Kidney tubule cell (primary cell): ENCODE measurements at places on chromosomes 4 and X.

GRCh38 chrX:10754445-10754844 is 134.1 kb upstream of the MID1 start:
- no peak for DNase-seq

GRCh38 chrX:1932231-1932630 is 317.4 kb downstream of the ASMT start:
- DNase-seq: no peak

DNA sequence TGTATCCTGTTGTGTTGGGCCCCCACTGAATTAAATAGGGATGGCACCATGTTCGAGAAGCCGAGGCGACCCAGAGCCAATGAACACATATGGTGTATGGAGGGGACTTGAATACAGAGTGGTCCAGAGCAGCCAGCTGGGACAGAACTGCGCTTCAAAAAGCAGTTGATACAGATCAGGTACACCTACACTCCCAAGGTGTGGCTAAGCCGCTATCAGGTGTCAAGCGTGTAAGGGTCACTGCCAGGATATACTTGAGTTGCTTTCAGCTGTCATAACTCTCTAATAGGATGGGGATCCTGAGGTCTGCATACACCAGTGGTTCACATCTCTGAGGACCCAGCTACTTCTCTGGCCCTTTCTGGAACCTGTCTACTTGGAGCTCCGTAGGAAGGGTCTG is 3.2 kb upstream of the WDR1 start:
- DNase-seq: no peak

DNA sequence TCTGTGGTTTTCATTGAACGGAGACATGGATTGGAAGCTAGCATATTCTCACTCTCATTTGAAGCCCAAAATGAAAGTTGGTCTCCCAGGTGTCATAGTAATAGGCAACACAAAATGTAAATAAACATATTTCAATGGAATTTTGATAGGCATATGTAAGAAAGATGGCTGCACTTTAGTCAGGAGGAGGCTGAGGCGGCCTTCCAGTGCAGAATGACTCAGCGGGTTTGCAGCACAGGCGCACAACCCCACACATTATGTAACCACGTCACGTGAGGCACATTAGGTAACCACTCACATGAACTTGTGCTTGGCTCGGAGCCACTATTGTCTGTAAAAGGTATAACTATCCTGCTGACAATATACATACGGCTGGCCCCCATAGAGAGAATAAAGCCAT is 381.7 kb downstream of the GPAT3 start:
- peak; percentile 14 for DNase-seq

DNA sequence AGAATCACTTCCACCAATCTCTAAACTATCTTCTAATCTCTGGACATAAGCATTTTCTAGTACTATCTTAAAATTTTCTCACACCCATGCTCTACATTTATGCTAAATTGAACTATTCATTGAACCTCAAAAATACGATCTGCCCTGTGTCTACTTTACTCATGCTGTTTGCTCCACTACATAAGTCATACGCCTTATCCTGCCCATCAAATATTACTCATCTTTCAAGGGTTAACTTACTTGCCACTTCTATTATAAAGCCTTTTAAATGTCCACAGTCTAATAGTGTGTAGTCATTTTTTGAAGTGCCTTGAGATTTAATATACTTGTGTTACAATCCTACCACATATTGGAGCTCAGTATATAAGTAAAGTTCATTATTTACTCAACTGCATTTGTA is 727.7 kb upstream of the SLIT2 start:
- DNase-seq: no peak

DNA sequence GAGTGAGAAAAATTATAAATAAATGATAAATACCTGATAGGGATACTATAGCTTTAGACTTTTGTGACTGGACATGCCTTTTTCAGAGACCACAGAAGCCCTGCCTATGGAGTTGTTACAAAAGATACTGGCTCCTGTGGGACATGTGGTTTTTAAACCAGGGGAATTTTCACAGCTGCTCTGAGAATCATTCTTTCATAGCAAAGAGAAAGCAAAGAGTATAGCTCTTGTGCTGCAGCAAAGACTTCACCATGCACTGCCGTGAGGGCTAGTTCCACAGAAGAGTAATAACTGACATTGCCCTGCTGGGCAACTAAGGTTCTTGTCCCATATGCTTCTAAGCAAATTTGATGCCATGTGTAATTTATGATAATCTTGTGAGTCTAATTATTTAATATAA is 98.2 kb downstream of the MAPK10 start:
- no peak for DNase-seq

GRCh38 chrX:68083510-68083909 is 349.8 kb downstream of the OPHN1 start:
- peak; percentile 69 for DNase-seq

DNA sequence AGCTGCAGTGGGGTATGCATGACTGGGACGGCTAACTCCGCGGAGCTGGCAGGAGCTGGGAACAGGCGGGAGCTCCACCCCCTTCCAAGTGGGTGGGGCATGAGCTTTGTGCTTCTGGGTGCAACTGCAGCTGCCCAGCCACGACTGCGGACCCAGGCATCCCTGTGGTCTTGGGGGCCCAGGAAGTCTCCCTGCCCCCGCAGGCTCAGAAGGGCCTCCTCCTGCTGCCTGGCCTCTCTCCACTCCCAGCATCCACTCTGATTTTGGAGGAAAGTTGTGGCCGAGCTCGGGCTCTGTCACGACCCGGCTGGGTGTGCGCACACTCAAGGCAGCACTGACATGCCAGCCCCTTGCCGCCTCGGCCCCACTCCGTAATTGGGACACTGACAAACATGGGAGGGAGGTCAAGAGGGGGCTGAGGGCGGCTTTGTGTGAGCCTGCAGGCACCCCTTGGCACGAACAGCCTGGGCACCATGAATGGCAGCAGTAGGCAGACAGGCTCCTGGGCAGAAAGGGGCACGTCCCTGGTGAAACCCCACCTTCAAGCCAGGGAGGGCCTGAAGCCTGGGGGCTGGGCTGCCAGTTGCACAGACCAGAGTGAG is 822.6 kb downstream of the GLUD2 start:
- no peak for DNase-seq

- no peak for DNase-seq
Observed at GRCh38 chrX:39845233-39845632, 252.5 kb downstream of the BCOR start.

- DNase-seq: no peak
Observed at GRCh38 chr4:120304801-120305200, 238.2 kb upstream of the MAD2L1 start.

GRCh38 chr4:123631786-123632692 is 235.4 kb downstream of the SPRY1 start:
- peak; percentile 42 for DNase-seq

DNA sequence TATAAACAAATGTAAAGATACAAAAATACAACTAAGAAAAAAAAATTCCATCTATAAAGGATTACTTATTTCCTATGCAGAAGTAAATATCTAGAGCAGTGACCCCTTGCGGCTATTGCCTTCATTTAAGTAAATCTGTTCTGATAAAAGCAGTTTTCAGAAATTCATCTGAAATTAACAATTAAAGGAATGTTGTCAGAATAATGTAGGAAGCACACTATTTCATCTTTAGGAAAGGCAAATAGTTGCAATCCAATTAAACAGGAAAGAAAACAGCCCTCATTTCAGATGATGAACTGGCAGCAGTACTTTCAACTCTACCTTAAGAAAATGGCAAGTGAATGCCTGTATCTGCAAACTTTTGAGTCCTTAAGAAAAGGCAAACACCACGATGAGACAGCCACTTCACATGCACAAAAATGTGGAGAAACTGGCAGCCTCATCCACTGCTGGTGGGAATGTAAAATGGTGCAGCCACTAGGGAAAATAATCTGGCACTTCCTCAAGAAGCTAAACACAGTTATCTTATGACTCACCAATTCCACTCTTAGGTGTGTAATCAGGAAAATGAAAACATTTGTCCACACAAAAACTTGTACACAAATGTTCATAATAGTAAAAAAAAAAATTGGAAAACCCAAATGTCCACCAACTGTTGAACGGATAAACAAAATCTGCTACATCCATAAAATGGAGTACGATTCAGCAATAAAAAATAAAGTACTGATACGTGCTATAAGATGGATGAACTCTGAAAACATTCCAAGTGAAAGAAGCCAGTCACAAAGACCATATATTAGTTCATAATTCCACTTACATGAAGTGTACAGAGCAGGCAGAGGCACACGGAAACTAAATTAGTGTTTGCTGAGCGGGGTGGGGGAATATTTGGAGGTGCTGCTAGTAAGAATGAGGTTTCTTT is 2.0 kb upstream of the THAP9 start:
- peak; percentile 76 for DNase-seq

DNA sequence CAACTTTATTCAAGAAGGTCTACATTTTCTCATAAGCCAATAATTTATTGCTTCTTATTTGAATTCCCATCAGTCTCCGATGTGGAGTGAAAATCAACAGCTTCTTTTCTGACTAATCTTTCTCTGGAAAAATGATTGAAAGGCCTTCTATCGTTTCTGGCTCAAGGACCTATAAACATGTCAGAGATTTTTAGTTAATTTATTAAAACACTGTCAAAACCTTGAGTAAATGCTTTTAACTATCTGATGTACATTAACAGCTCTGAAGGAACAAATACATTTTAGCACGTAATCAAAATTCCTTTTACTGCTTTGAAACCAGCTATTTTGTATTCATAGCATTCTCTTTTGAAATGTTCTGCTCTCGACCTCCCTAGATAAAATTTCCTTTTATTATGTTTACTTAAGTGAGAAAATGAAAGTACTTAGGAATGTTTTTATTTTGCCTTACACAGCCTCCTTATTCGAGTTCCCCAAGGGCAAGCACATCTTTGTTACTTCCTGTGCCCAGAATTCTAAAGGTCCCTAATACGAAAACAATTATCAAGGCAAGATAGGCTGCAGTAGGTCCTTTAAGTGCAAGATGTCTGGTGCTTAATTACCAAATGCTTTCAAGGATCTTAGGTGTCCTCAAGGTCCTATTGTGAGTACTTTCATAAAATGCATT is 3.1 kb upstream of the ZFX start:
- no peak for DNase-seq

- DNase-seq: peak; percentile 79
Observed at GRCh38 chrX:2690856-2691542, at the start of gene CD99. Gene CD99 (plus strand): TSS chrX:2691295. CDS start chrX:2691361, 66 bp downstream.

GRCh38 chr4:109879081-109879480 is 31.2 kb downstream of the LRIT3 start:
- no peak for DNase-seq

DNA sequence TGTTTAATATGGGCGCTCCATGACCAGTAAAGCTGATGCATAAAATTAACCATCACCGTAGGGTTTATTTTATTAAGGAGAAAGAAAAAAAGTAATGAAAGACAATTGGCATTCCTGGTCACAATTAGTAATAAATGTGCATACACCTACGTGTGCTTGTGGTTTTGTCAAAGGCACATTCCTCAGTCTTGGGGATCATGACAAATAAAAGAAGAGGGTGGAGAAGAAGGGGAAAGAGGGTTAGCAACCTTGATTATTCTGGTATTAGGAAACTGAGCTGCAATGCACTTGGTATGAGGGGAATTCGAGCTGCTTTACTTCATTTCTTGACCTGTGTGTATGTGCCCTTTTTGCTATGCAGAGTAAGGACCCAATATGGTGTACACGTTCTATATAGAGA is 1798.3 kb upstream of the PCDH7 start:
- peak; percentile 13 for DNase-seq

GRCh38 chrX:85611926-85612325 is 232.5 kb upstream of the POF1B start:
- DNase-seq: peak; percentile 19

GRCh38 chr4:164115236-164115635 is 620.7 kb downstream of the TMA16 start:
- DNase-seq: no peak

- peak; percentile 83 for DNase-seq
Observed at GRCh38 chr4:6574747-6575502, at the start of gene MAN2B2. Gene MAN2B2 (plus strand): TSS chr4:6575189. CDS start chr4:6575211, 22 bp downstream.

GRCh38 chr4:80202190-80202711 is 4.9 kb downstream of the PRDM8 start:
- DNase-seq: peak; percentile 78

- DNase-seq: no peak
Observed at GRCh38 chr4:70062000-70062399, 11.8 kb downstream of the HTN1 start.

- no peak for DNase-seq
Observed at GRCh38 chr4:48090621-48091020, 43.4 kb downstream of the TXK start.

- peak; percentile 49 for DNase-seq
Observed at GRCh38 chr4:157075811-157076577, at the start of gene GLRB. Gene GLRB (plus strand): TSS chr4:157076150. CDS start chr4:157078025, 1,875 bp downstream.

GRCh38 chr4:37983951-37984350 is 23.8 kb downstream of the PTTG2 start:
- no peak for DNase-seq

DNA sequence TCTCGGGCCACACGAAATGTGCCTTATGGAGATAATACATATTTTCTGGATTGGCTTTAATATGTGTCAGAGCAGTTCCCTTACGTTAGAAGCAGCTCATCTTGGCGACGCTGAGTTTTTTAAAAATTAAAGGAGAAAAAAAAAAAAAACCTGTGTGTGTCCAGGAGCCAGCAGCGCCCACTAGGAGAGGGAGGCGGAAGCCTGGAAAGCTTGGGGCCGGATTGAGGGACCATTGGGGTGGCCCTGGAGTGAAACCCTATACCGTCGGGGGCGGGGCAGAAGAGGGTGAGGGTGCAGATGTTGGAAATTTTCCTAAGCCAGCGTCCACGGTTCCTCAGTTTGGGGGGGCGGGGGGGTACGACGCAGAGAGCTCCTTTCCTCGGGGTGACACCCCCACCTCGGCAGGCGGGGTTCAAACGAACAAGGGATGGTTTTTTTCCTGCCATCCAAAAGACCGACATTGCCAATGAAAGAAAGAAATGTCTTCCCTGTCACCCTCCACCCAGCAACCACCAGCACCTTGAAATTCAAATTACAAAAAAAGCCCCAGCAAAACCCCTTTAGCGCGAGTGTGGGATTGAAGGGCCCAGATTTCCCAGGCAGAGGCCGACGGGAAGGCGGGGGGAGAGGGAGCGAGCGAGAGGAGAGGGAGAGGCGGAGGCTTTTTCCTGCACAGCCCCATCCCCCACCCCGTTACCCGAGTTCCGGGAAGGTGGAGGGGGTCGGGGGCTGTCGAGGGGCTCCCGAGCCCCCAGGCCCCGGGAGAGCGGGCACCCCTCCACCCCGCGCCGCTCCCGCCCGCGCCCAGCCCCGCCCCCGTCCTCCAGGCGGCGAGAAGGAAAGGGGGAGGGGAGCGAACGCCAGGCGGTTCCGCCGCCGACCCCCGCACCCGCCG is 859 bp downstream of the SMARCA1 start:
- peak; percentile 29 for DNase-seq
